ENCODE measurements at places on chromosomes 2 and 18. TPM values are rescaled to one million over a fixed set of nuclear protein-coding genes. Genes with fewer than 3 reads are reported as not detected.

TEX44 gene
- not detected for total RNA-seq

GAL3ST2 gene
- total RNA-seq = not detected

IGFBP5 gene
- total RNA-seq = 15.9 TPM

CYP20A1 gene
- total RNA-seq = 22.4 TPM

GALNT3 gene
- total RNA-seq = not detected

EFHD1 gene
- total RNA-seq = 2.1 TPM

ALPG gene
- not detected for total RNA-seq

FLACC1 gene
- 1.4 TPM for total RNA-seq

CD226 gene
- not detected for total RNA-seq

RGPD3 gene
- total RNA-seq = 0.90 TPM

MRPS9 gene
- 13.9 TPM for total RNA-seq

MEMO1 gene
- 50.9 TPM for total RNA-seq

CCDC85A gene
- under 0.01 TPM for total RNA-seq
